ENCODE measurements at places on chromosomes 13 and 19.

GRCh38 chr13:42487221-42487620 lies 86.7 kb upstream of the TNFSF11 start:
- no peak for DNase-seq

GRCh38 chr13:21733475-21734263 lies 62.8 kb downstream of the FGF9 start:
- DNase-seq: no peak

DNA sequence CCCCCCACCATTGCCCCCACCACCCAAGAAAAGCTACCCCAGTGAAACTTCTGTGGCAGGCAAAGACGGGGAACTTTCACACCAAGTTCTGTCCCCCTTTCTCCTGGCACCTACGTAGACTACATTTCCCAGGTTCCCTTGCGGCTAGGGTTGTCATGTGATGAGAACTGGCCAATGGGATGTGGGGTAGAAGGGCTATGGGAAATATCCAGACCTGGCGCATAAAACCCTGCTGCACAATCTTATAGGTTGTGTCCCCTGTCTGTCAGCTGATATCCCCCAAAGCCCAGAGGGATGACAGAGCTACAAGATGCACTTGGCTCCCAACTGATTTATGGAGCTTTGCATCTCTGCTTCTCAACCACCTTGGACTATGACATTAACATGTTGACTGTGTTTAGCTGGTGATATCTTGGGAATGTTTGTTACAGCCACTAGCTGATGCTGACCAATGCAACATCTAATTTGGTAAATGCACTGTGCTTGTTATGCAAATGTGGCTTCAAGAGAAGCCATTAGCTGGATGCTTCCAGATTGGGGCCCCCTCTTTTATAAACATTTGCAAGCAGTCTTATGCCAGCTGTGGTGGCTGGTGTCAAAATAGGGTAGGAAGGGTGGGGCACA lies 6.1 kb downstream of the SH2D3A start:
- DNase-seq: no peak

- DNase-seq: no peak
Measured at GRCh38 chr19:14094854-14095253, 4.3 kb upstream of the SAMD1 start.

DNA sequence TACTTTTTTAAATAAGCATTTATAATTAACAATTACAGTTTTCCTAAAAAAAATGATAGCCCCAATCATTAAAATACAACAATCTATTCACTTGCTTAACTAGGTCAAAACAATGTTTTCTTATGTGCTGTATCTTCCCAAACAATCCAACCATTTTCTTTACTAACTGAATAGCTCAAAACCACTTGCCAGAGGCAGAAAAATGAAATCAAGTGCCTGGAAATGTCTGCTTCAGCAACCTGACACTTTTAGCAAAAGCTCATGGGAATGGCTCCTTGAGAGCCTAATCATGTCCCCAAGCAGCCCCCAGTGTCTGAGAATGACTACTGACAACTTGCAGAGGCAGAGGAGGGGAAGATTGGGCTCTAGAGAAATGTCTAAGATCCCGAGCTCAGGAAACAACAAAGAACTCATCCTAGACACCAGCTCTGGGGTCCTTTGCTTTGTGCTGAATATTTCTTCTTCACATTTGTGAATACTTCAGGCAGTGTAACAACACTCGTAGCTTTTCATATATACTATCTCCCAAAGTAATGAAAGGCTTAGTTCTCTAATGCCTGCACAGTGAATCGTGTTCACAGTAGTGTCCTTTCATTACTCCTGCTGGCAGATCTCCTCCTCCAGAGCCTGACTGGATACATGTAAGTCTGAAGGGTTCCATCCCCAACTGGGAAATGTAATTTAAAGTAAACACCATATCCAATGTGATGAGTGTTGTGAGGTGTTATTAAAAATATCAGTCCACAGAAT lies 280.0 kb downstream of the LHFPL6 start:
- DNase-seq: no peak

- DNase-seq: no peak
Measured at GRCh38 chr13:105403086-105403485, 1132.4 kb downstream of the EFNB2 start.

DNA sequence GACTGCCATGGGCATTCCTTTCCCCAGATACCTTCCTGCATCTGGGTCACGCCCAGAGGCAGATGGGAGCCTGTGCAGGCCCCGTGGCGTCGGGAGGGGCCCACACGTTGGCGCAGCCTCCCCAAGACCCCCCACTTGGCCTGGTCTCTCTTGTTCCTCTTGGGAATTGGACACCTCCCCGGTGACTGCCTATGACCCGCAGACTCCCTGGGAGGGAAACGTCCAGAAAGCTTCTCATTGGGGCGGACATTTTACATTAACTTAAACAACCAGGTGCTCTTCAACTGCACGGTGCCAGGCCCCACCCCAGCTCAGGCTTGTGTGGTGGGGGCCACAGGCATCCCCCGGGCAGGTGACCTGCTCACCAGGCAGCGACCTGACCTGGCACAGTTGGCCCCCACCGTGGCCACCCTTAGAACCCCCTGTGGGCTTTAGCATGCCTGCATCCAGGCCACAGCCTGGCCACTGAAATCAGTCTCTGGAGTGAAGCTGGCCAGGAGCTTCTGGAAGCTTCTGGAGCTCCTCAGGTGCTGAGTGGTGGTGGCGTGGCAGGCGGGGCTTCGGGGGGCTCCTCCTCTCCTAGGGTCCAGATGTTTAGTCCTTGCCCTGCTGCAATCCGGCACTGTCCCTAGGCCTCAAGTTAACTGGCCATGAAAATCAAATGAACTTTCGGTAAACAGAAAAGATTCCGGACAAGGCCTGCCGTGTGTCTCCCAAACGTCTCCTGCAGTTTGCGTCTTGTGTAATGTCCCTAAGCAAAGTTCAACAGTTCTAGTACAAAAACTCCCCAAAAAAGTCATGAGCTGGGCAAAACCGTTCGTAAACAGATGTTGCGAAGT lies 8.5 kb upstream of the PROZ start:
- DNase-seq: no peak

DNA sequence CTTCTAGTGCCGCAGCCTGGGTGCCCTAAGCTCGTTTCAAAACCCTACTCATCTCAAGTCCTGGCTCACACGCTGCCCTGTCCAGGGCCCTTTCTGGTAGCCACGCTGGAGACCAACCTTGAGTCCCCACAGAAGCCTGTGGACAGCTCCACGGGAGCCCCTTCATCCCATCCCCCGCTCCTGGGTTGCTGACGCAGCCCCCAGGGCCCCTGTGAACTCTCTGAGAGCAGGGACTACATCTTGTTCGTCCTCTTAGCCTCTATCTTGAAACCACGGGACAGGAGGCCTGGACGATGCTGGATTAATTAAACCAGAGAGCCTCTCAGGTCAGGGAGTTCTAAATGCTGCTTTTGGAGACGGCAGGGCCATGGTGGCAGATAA lies 7.4 kb downstream of the MLLT1 start:
- no peak for DNase-seq

DNA sequence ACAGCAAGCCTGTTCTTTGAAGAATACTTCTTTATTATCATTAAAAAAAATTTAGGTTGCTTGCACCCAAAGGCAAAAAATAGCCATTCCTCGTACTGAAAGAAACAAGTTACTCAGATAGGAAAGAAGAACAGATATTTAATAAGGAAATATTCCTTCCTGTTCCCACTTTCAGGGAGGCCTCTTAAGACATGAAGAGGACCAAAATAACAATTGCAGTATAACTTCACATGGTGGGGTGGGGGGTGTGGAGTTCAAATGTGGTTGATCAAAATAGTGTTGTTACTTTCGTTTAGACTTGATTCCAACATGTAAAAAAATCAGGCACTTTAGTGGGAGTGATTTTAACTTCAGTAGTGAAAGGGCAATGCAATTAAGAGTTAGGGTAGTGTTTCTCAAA lies 3.6 kb downstream of the RGCC start:
- DNase-seq: no peak

GRCh38 chr19:12092956-12093355 lies 28.4 kb downstream of the ZNF844 start:
- no peak for DNase-seq

GRCh38 chr13:93709506-93710244 lies 483.1 kb downstream of the GPC6 start:
- DNase-seq: no peak

GRCh38 chr13:111552891-111553655 lies 232.6 kb downstream of the TEX29 start:
- DNase-seq: no peak

DNA sequence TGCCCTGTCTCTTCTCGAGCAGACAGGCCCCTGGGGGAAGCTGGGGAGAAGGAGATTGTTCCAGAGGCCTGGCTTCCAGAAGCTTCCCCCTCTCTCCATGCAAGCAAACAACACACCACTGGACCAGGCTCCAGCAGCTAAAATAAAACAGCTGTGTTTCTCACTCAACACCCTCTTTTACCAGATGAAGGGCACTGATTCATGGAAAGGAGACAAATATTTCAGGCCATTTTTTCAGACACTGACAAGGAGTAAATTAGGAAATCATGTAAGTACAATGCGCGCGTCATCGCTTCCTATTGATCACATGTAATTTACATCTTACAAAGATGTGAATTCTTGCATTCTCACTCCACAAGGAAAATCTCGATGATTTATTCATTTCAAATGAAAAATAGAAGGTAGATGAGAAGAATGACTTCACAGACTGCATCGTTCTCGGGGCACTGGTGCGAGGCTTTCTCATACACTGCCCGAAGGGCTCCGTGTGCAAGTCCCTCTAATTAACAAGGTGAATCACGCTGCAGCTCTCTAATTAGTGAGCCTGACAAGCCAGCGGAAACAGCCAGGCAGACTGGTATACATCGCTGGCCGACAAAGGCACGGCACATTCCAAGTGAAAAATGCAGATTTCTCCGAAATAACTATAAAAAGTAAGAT lies 153.6 kb downstream of the KCTD15 start:
- no peak for DNase-seq

- DNase-seq: peak; percentile 14
Measured at GRCh38 chr13:80339563-80339911, 1.4 kb downstream of the SPRY2 start.
